IMR-90 (cell line): ENCODE measurements at places on chromosomes 11 and 22. TPM values are rescaled to one million over a fixed set of nuclear protein-coding genes. Genes with fewer than 3 reads are reported as not detected.

ST14 gene
- total RNA-seq: not detected in 2 replicates

GVQW3 gene
- total RNA-seq: 0.83 and 1.1 TPM in 2 replicates

BBOX1 gene
- not detected in 2 replicates for total RNA-seq

TM7SF2 gene
- total RNA-seq: 4.7 and 5.7 TPM in 2 replicates

FAM89B gene
- total RNA-seq: 12.0 and 14.2 TPM in 2 replicates

GRCh38 chr11:61962213-61963015 lies 5.0 kb downstream of the FTH1 start:
- DNase-seq: no peak

DNA sequence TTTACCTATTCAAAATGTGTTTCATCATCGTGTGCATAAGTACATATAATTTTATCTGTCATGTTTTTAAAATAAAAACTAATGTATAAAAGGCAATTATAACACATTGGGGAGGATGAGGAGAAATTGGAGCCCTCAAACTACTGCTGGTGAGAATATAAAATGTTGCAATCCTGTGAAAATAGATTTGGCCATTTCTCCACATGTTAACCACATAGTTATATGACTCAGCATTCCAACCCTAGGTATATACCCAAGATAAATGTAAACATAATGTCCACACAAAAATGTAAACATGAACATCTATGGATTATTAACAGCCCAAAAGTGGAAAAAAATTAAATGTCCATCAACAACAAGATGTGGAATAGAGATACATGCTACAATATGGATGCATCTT lies 928.0 kb upstream of the FAT3 start:
- DNase-seq: peak; percentile 63

GRCh38 chr11:27238811-27239210 lies 124.2 kb downstream of the CCDC34 start:
- no peak for DNase-seq

DNA sequence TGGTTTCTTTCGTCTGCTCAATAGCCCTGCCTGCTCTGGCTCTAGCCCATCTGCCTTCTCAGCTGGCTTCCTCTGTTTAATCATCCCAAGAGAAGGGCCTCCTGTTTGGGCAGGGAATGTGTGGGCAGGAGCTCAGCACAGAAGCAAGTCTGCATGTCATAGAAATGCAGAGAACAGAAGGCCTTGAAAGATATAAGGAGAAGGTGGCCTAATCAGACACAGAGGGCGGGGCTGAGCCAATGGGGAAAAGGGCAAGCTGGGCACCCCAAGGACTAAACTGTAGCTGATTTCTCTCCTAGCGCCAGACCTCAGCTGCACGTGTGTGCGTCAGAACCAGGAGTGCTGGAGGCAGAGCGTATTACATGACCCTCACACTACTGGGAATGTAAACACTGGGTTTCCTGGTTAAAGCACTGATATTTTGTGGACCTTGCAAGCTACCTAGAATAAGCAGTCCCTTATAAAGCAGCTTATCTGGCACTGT lies 7.6 kb upstream of the CCKBR start:
- DNase-seq: peak; percentile 85

DNA sequence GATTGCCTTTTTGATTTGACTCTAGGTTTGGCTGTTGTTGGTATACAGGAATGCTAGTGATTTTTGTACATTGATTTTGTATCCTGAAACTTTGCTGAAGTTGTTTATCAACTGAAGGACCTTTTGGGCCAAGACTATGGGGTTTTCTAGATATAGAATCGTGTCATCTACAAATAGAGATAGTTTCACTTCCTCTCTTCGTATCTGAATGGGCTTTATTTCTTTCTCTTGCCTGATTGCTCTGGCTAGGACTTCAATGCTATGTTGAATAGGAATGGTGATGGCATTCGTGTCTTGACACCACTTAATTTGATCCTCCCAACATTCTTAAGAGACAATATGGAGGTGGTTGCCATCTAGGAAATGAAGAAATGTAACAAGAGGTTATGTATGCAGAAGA lies 388.1 kb upstream of the API5 start:
- no peak for DNase-seq

GRCh38 chr11:117750357-117750756 lies 46.7 kb downstream of the DSCAML1 start:
- no peak for DNase-seq

- peak; percentile 97 for DNase-seq
Observed at GRCh38 chr11:35214792-35215193, 75.8 kb downstream of the CD44 start.

GRCh38 chr11:30617762-30618161 lies 31.6 kb upstream of the MPPED2 start:
- DNase-seq: no peak
